T-cell (primary cell): ENCODE measurements at places on chromosomes 16 and 17.

GRCh38 chr17:29575511-29576213 is 7.2 kb downstream of the TP53I13 start:
- DNase-seq, result no peak

DNA sequence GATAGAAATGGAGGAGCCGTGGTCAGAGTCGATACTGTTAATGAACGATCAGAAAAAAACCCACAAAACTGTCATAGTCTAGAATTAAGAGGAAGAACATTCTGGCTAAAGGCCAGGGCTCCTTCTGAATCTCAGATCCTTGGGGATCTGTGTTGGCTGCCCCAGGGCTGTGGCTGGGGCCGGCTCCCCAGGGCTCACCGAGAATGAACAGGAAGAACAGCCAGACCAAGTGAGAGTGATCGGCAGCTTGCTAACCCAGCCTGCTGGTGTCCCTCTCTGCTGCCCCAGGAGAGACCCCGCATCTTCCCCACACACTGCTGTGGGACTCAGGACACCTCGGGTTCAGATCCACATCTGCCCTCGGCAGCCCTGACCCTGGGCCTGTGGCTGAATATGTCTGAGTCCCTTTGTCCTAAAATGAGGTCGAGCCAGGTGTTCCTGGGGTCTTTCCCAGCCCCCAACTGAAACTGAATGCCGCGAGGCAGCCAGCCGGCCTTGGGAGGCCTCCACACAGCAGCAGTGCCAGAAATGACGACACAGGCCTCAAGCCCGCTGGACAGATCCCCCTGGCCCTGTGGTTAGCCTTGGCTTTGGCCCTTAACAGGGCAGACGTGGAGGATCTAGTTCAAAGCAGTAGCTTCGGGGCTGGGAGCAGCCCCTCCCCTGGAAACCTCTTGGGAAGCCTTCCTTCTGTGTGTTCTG is 23.9 kb upstream of the CLEC18A start:
- DNase-seq, result no peak

DNA sequence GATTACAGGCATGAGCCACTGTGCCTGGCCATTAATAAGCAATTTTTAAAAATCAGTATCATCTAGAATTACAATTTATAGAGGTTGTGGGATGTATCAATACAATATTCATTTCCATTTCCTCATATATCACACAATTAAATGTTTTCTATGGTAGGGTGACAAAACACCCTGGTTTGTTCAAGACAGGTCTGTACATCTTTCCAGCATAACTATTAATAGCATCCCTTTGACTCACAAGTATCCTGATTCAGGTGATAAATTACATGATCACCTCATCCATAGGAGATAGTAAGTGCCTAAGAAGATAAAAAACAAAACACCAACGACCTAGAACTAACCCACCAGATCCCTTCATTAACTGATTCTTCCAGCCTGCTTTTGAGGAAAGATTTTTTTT is 13.1 kb downstream of the COIL start:
- no peak for DNase-seq

- DNase-seq, result no peak
Measured at GRCh38 chr17:80940171-80941123, 51.2 kb upstream of the CHMP6 start.

GRCh38 chr17:65588181-65588808 is 26.8 kb upstream of the AXIN2 start:
- no peak for DNase-seq

- DNase-seq, result no peak
Measured at GRCh38 chr17:69434164-69434579, 19.7 kb downstream of the MAP2K6 start.
